ENCODE measurements at places on chromosomes 12 and 14.

- no peak overlapping the region for H3K4me3 ChIP-seq
- H3K36me3 ChIP-seq: no peaks in the 10 kb centered on the region
- no peak for ATAC-seq
- no peak overlapping the region for H3K27ac ChIP-seq
- no peaks in the 10 kb centered on the region for H3K27me3 ChIP-seq
Observed at GRCh38 chr14:43001731-43002130, 1395.1 kb downstream of the LRFN5 start.

- no peaks in the 10 kb centered on the region for H3K36me3 ChIP-seq
- no peak overlapping the region for H3K4me3 ChIP-seq
- no peaks in the 10 kb centered on the region for H3K27me3 ChIP-seq
- H3K4me1 ChIP-seq: no peaks in the 10 kb centered on the region
Observed at GRCh38 chr14:27091973-27092372, 494.1 kb upstream of the NOVA1 start.

DNA sequence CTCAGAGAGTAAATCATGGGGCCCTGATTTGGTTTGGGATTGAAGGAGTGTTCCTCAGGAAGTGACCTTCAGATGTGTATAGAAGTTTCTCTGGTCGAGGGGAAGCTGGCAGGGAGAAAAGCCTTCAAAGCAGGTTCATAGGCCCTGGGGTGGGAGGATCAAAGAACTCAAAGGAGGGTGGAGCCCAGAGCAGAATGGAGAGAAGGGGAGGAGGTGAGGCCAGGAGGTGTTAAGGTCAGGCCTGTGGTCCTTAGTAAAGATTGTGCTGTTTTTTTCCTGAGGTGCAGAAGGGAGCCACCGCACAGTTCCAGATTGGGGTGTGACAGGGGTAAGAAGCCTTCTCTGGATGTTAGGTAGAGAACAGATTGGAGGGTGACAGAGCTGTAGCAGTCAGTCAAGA is 9.7 kb upstream of the CFAP251 start:
- no peaks in the 10 kb centered on the region for H3K27me3 ChIP-seq
- H3K36me3 ChIP-seq: peaks cover 76% of the 10 kb centered on the region
- no peak overlapping the region for H3K4me3 ChIP-seq

GRCh38 chr14:38391334-38391733 is 135.4 kb upstream of the CLEC14A start:
- H3K4me1 ChIP-seq: no peaks in the 10 kb centered on the region
- no peaks in the 10 kb centered on the region for H3K27me3 ChIP-seq
- H3K36me3 ChIP-seq: no peaks in the 10 kb centered on the region
- H3K4me3 ChIP-seq: no peak overlapping the region

- no peaks in the 10 kb centered on the region for H3K36me3 ChIP-seq
- ATAC-seq: peak; percentile 49
- no peaks in the 10 kb centered on the region for H3K4me1 ChIP-seq
- H3K27ac ChIP-seq: no peak overlapping the region
- H3K27me3 ChIP-seq: peaks cover 3% of the 10 kb centered on the region
- H3K4me3 ChIP-seq: no peak overlapping the region
Observed at GRCh38 chr14:106315436-106315835, 789.1 kb downstream of the TMEM121 start.

DNA sequence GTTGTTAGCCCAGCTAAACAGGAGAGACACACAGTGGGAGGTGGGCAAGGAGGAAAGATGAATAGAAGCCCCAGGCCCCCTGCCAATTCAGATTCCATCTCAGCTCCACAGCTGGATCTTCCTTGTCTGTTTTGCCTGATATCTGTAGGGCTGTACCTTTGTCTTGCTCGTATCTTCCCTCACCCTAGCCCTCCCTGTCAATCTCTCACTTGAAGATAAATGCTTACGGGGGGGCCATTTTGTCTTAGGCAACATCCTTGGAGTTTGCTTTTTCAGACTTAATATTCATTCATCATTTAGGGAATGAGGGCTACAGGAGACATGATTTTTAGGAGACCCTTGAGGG is 2.4 kb downstream of the KIF5A start:
- H3K27ac ChIP-seq: no peak overlapping the region

DNA sequence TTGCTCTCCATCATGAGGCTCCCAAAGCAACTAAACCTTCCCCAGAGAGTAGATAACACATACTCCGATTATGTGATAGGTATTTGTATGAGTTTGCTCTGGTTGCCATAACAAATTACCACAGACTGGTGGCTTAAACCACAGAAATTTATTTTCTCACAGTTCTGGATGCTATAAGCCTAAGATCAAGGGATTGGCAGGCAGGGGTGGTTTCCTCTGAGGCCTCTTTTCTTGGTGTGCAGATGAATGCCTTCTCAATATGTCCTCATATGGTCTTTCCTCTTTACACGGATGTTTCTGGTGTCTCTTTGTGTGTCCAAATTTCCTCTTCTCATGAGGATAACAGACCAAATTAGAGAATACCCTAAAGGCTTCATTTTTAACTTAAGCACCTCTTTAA is 285.8 kb upstream of the GRIP1 start:
- H3K27me3 ChIP-seq: no peaks in the 10 kb centered on the region
- H3K4me1 ChIP-seq: peaks cover 13% of the 10 kb centered on the region
- no peaks in the 10 kb centered on the region for H3K36me3 ChIP-seq
- H3K4me3 ChIP-seq: peak overlapping the region; percentile 21

All from activated T-helper 17 cell treated with anti-CD3 and anti-CD28 coated beads, Interleukin-2, amount 50 U/mL, for 72 hours (primary cell).